ENCODE measurements at places on chromosomes 5 and 9. TPM values are rescaled to one million over a fixed set of nuclear protein-coding genes. Genes with fewer than 3 reads are reported as not detected.

Gene KLF9
- total RNA-seq = 11.6 TPM

Gene SLC31A2
- 26.0 TPM for total RNA-seq

Gene ALDH1A1
- 3.1 TPM for total RNA-seq

Gene GRM6
- total RNA-seq = not detected

Gene CER1
- not detected for total RNA-seq

Gene PDE8B
- not detected for total RNA-seq

Gene NUTM2F
- total RNA-seq = not detected

Gene DBH
- total RNA-seq = not detected

Gene GPR150
- not detected for total RNA-seq

Gene CTSL
- 52.7 TPM for total RNA-seq

Gene SLC6A19
- total RNA-seq = not detected

Gene FUT7
- not detected for total RNA-seq

Gene IRX2
- 46.8 TPM for total RNA-seq

Gene SPATA31C1
- not detected for total RNA-seq

Measured in airway epithelial cell (primary cell).